KG1 (cell line): ENCODE measurements at places on chromosomes 11 and 22.

DNA sequence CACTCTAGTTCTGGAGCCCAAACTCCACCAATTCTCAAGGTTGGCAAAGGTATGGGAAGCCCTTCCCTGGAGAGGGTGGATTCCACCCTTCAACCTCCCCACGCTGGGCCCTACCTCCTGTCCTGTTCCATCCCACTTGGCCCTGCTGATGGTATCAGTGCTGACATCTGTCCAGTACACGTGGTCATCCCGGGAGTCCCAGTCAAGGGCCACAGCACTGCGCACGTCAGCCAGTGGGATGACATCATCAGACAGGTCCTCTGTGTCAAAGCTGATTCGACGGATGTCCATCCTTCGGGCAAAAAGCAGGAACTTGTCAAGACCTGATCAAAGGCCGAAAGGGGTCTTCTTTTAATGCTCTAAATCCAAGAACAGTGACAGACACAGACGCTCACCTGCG, 32.1 kb downstream of the LRP4 start:
- no peak for DNase-seq

GRCh38 chr11:125588505-125588904, 4.1 kb upstream of the STT3A start:
- no peak for DNase-seq

- no peak for DNase-seq
Measured at GRCh38 chr11:125982348-125982730, 36.5 kb downstream of the VSIG10L2 start.

DNA sequence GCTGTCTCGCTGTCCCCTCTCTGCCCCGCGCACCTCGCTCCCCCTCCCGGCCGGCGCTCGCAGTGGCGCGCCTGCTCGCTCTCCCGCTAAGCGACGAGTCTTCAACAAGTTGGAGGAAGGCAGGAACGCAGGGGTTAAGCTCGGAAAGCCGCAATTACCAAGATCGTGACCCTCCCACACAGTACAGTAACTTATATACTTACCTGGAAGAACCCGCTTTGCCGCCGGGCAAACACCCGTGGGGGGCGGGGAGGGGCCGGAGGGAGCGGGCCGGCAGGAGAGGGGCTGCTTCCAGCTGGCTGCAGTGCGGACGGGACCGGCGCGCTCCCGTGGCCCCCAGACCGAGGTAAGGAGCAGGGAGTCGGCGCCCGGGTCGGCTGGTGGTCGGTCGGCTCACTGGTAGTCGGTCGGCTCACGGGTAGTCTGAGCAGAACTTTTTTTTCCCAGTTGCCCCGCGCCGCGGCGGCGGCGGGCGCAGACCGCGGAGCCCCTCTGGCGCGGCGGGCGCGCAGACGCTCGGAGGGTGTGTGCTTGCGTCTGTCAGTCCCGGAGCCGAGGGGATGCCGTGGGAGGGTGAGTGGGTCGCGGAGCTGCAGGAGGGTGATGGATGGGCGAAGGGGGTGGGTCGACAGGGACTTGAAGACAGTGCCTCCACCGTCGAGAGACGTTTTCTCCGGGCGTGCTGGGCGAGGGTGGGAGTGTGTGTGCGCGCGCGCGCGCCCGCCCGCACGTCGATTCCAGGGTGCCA, 101.2 kb upstream of the HSD17B12 start:
- DNase-seq = no peak

- no peak for DNase-seq
Measured at GRCh38 chr11:128506999-128507611, 80.3 kb downstream of the ETS1 start.

DNA sequence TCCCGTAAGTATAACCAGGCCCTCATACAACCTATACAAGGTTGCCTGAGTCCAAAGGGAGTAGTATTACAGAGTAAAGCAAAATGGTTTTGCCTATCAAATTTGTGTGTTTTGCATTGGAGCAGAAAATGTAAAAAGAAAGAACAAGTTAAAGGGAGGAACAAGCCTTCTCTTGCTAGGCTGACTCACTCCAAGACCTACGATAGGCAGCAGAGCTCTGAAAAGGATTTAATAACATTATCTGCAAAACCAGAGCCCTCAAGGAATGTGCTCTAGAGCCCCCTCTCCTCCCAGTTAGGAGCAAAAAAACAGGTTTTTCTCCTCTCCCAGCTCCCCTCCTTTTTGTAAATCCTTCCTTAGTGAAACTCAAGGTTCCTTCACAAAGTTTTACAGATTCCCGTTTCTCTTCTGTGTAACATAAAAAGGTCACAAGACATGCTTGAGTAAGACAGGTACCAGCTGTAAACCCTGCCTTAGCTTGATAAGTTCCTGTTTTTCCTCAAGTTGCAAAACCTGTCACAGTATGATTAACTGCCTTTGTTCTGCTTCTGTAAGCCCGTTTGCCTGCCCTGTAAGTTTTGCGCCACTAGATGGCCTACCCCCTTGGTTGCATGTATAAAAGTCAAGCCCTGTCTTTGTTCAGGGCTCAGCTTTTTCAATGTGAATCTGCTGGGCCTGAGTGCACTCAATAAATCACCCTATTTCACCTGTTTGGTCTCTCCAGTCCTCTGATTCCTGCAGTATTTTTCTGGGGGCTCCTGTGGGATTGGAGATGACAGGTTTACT, 498.2 kb downstream of the KCNA4 start:
- peak; percentile 27 for DNase-seq

DNA sequence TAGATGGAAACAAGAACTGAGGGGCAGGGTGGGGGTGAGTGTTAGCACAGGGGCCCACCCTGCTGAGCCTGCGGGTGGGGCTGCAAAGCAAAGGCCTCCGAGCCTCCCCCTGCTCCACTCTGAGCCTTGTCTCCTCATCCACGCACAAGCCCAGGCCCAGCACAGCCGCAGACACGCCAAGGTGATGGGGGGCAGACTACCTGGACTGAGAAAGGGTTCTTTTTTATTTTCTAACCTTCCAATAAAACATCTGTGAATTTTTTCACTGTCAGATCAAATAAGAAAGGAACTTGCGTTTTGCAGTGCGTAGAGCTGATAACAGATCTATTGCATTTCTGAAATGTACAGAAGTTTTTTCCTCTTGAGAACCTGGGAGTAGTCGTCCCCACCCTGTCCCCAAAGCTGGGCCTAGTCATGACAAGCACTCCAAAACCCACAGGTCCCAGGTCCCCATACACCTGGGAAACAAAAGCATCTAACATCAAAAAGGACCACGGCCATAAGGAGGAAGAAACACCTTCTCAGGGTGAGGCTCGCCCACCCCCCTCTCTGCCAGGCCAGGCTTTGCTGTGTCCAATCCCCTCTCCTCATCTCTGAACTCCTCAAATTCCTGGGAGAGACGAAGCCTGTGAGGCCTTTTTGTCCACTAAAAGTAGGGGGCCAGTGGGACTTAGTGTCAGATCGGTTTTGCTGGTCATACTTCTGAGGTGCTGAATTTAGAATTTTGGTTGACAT, 22.7 kb upstream of the CD5 start:
- DNase-seq = no peak
